Motor neuron (in vitro differentiated cells): ENCODE measurements at places on chromosomes 13 and 19. TPM values are rescaled to one million over a fixed set of nuclear protein-coding genes. Genes with fewer than 3 reads are reported as not detected.

DNA sequence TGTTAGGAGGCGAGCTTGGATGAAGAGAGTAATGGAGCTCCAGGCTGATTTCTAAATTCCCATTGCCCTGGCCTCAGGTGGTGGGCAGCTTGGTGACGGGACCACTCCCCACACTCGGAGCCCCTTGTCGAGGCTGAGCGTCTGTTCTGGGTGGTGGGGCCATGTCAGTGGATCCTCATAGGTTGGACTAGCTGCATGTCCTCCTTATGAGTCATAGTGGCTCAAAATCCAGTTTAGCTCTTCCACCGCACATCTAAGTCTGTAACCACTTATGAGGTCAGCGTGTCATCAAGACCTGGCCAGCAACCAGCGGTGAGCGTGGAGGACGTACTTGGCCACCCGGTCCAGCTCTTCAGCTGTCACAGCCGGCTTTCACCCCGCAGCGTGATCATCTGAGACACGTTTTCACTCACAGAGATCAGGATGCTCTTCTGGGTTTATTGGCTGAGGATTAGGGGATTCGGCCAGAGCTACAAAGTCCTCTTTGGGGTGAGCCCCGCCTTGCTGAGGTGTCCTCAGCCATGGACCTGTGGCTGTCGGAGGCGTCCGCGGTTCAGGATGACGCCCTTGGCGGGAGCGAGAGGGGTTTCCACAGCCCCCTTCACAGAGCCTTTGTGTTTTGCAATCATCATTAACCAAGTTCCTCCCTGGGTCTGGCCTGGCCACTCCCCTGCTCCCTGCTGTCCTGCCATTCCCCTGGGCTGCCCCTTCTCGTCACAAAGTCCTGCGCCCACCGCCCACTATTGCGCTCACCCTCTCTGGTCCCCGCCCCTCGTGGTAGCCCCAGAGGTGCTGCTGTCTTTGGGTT, 41.9 kb downstream of the ADPRHL1 start:
- ATAC-seq: peak; percentile 70

The F2RL3 gene
- 0.33 and 0.34 TPM in 2 replicates for total RNA-seq

- ATAC-seq: peak; percentile 91
Measured at GRCh38 chr13:31350560-31350959, 150.8 kb downstream of the B3GLCT start.

GRCh38 chr13:20074966-20075365, 85.9 kb downstream of the GJA3 start:
- no peak for ATAC-seq

The CD22 gene
- total RNA-seq: 0.45 and 1.8 TPM in 2 replicates

DNA sequence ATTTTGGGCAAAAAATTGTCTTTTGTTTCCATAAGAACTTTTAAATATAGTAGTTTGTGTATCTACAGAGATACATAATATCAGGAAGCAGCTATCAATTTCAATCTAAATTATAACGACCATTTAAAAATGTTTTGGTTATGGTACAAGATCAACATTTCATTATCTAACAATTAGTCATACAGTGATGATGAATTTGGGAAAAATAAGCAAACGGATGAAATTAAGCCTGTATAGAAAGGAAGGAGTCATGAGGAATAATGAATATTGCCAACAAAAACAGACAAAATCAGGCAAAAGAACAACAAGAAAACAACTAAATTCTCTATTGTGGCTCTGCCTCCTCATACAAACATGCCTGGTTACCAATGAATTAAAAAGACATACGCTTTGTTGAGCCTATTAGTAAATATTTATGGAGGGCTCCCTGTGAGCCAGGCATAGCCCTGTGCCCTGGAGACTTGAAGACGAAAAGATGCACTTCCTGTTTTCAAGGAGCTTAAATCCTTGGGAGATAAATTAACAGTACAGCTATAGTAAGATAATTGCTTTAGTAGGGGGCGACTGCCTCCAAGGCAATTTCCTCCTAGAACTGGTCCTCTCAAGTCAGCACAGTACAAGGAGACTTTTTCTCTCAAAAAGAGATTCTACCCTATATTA, 73.0 kb downstream of the NALCN start:
- no peak for ATAC-seq

DNA sequence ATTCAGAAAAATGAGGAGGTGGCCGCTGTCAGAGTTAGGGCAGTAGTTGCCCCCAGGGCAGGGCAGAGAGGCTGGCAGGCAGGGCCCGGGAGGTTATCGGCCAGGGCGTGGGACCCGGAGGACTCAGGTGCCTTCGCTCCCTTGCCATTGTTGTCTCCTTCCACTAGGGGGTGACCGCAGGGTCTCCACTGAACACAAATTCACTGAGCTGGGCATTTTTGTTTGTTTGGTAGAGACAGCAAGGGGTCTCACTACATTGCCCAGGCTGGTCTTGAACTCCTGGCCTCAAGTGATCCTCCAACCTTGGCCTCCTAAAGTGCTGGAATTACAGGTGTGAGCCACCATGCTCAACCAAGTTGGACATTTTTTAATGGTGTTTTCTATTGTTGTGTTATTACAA, 25.1 kb downstream of the CARS2 start:
- no peak for ATAC-seq

The EHD2 gene
- total RNA-seq: 1.2 TPM in 2 replicates

GRCh38 chr19:40155749-40156265, 35.4 kb upstream of the MAP3K10 start:
- ATAC-seq: no peak

DNA sequence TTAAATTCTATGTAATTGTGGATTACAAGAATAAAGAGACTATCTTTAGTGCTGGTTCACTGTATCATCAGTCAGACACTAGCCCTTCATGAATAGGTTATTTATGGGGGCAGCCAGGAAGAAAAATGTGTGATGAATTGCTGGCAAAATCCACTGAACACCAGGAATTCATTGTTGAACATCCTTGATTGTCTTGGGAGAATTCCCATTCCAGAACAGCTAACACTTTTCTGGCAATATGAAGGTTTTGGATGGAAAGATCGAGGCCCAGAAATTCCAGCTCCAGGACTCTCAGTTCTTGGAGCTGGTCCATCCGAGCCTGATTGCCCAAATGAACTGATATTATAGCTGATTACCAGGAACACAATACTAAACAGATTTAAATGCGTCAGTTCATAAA, 11.5 kb upstream of the SPART start:
- ATAC-seq: no peak

The MZF1 gene
- total RNA-seq: 15.0 and 16.5 TPM in 2 replicates

The NCCRP1 gene
- total RNA-seq: 0.13 TPM in 1 of 2 replicates, not detected in the other

The YJU2 gene
- total RNA-seq: 15.2 and 18.2 TPM in 2 replicates

DNA sequence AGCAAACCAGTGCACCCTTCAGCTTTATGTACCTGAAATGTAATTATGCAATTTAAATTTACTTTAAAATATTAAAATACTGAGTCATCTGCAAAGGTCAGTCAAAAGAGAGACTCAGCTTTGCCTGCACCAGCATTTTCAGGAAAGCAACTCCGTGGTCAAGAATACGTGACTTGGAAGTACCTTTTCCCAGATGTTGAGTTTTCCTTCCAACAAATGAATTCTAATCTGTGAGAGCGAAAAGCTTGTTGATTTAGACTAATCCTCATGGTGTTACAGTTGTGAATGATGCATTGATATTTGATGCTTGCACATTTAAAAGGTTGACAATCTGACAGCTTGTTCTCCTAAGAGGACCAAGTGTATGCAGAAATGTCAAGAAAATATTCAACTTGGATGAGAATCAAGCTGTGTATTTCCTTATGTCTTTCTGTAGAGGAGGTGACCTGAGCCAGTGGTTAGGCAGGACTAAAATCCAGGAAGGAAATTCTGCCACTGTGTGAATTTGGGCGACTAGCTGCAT, 270.4 kb downstream of the ABCC4 start:
- ATAC-seq: no peak

The MAP2K2 gene
- 120 and 133 TPM in 2 replicates for total RNA-seq

The MEIOSIN gene
- not detected in 2 replicates for total RNA-seq

DNA sequence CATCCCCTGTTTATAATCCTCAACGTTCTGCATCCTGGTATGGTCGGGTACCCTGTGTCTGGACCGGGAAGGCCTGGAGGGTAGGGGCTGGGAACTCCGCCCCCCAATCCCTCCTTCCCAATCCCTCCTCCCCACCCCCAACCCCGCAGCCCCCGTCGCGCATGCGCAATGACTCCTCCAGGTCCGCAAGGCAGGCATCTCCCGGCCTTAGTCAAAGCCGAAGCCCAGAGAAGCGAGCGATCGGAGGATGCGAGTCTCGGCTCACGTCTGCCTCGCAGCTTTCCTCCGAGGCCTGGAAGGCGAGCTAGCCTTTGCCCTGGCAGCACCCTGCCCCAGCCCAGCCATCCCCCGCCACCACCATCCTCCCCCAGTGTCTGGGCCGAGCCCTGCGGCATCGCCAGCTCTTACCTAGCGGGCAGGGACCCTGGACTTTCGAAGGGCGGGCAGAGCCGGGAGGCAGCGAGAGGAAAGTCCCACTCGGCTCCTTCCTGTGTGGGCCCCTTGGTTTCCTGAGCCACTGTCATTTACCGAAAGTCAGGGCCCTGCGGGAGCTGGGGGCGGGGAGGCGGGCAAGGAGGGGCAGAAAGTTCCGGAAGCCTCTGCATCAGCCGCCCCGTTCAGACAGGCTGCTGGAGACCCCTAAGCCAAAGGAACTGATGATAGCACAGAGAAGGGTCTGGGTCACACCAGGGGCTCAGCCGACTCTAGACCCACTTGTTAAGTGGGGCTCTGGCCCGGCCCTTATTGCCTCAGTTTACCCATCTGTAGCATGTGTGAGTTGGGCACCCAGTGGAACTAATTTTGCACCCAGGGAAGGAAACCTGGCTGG, at the start of gene JAK3:
Gene JAK3, minus strand, starts transcription at position 445 of the 829 bp plus-strand sequence. CDS start 3,565 bp downstream, outside the sequence.
- ATAC-seq: peak; percentile 66

The AMER2 gene
- 15.3 and 16.1 TPM in 2 replicates for total RNA-seq

- no peak for ATAC-seq
Measured at GRCh38 chr19:47283405-47284059, 8.8 kb downstream of the INAFM1 start.

DNA sequence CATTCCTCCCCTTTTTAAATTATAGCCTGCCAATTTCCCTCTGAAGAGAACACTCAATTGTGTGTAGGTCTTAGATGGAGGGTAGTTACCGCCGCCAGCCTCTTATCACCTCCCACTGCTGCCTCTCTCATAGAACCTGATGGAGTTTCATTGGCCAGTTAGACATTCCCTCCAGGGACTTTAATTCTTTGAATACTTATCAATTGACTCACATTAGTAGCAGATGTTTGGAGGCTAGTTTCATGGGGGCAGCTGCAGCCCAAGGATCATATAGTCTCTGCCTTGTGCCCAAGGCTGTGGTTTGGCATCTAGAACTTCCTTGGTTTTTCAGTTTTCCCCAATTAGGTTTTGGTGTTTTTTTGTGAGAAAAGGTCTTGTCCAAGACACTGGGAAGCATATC, 318.9 kb upstream of the HTR2A start:
- ATAC-seq: no peak

The C13orf46 gene
- 0.14 and 0.67 TPM in 2 replicates for total RNA-seq

GRCh38 chr13:32941368-32941767, 74.9 kb upstream of the KL start:
- ATAC-seq: no peak

DNA sequence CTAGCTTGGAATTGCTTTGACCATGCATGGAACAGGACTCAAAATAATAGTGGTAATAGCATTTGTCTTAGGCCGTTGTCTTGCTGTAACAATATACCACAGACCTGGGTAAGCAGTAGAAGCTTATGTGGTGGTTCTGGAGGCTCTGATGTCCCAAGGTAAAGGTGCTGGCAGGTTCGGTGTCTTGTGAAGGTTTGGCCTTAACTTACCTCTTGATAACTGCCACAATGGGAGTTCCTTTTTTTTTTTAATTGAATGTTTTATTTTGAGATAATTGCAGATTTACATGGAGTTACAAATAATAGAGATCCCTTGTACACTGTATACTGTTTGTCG, 5.8 kb downstream of the RPL21 start:
- no peak for ATAC-seq

The DAPK3 gene
- total RNA-seq: 57.7 and 59.1 TPM in 2 replicates

The SERPINE3 gene
- total RNA-seq: 0.14 TPM in 1 of 2 replicates, not detected in the other

GRCh38 chr13:31945202-31945961, 86.2 kb upstream of the FRY start:
- peak; percentile 92 for ATAC-seq

- no peak for ATAC-seq
Measured at GRCh38 chr13:91242652-91243051, 104.8 kb upstream of the MIR17HG start.

The ERVK3-1 gene
- total RNA-seq: 41.0 and 43.1 TPM in 2 replicates

The LHB gene
- total RNA-seq: 1.2 TPM in 1 of 2 replicates, not detected in the other

The CGB5 gene
- total RNA-seq: 0.52 TPM in 1 of 2 replicates, not detected in the other

GRCh38 chr19:56991912-56992311, 127.9 kb upstream of the USP29 start:
- no peak for ATAC-seq

- ATAC-seq: peak; percentile 83
Measured at GRCh38 chr19:58033741-58034476, at the start of gene ZSCAN1. Gene ZSCAN1 (plus strand): TSS chr19:58034025. CDS start chr19:58037837, 3,812 bp downstream.

GRCh38 chr19:31109636-31110035, 239.6 kb downstream of the TSHZ3 start:
- no peak for ATAC-seq

- ATAC-seq: peak; percentile 98
Measured at GRCh38 chr13:112873851-112874750, 94.9 kb upstream of the MCF2L start.

GRCh38 chr13:47718556-47718955, 282.5 kb downstream of the SUCLA2 start:
- ATAC-seq: no peak

GRCh38 chr13:50450279-50450678, 393.2 kb downstream of the DLEU7 start:
- no peak for ATAC-seq
